Activated T-helper 1 cell treated with anti-CD3 and anti-CD28 coated beads, Interleukin-2, amount 50 U/mL, for 16 hours (primary cell): ENCODE measurements at places on chromosomes 2 and 18.

- DNase-seq = no peak
Observed at GRCh38 chr18:55635439-55635838, 47.4 kb upstream of the TCF4 start.

DNA sequence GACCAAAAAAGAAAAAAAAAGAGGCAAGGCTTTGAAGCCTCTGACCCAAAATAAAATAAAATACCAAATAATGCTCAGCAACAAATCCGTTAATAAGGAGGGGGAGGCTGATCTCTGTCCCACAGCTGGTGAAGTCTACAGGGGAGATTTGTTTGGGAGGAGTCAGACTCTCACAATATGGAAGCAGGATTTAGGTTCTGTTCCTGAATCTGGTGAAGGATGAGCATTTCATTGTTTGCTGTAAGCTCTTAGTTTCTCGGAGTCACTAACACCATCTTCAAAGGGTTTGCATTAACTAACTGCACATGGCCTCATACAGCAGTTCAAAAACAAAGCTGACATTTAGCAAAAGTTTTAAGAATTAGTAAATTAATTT lies 339.4 kb upstream of the TNP1 start:
- no peak for DNase-seq

- no peak for DNase-seq
Observed at GRCh38 chr2:206435742-206436141, 7.6 kb upstream of the ADAM23 start.

DNA sequence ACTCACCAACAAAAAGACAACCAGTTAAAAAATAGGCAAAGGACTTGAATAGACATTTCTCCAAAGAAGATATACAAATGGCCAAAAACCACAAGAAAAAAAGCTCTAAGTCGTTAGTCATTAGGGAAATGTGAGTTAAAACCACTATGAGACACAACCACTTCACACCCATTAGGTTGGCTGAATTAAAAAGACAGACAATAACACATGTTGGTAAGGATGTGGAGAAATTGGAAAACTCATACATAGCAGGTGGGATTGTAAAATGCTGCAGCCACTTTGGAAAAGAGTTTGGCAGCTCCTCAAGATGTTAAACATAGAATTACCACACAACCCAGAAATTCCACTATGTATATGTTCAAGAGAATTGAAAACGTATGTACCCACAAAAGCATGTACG lies 117.6 kb upstream of the SPATS2L start:
- no peak for DNase-seq

DNA sequence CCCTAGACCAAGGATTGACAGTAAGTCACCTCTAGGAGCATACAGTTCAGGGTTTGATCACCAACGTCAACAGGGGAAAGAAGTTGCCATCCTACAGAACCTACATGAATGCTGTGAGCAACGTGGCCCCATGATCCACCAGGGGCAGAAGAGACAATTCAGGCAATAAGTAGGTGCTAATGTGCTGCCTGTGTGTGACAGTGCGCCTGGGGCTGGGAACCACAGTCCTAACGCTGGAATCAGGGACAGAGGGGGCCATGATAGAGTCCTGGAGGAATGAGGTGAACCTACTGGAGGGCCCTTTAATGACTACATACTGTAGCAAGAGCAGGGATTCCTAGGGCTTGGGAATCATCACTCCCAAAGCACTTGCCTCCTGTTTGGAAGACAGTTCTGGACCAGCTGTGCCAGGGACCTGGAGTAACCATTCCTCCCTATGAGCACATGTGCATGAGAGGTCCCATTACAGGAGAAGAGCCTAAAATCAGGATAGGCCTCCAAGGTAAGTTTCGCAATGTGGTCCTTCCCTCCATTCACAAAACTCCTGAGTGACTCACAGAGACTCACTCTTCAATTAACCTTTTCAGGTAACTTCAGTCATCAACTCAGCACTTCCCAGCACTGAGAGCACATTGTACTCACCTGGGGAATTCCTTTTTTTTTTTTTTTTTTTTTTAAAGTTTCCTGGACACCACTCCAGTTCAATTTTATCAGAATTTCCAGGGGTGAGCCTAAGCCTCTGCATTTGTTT lies 214.0 kb downstream of the TMEM163 start:
- no peak for DNase-seq

- peak; percentile 94 for DNase-seq
Observed at GRCh38 chr2:43226558-43226954, at the start of gene ZFP36L2. ZFP36L2 (minus strand) TSS chr2:43226606; CDS start chr2:43226315, 291 bp downstream.

GRCh38 chr2:38716185-38716584 lies 35.0 kb downstream of the SRSF7 start:
- no peak for DNase-seq

GRCh38 chr18:3157086-3157485 lies 62.7 kb downstream of the MYOM1 start:
- DNase-seq = no peak

- no peak for DNase-seq
Observed at GRCh38 chr2:142483653-142484052, 352.8 kb upstream of the LRP1B start.

DNA sequence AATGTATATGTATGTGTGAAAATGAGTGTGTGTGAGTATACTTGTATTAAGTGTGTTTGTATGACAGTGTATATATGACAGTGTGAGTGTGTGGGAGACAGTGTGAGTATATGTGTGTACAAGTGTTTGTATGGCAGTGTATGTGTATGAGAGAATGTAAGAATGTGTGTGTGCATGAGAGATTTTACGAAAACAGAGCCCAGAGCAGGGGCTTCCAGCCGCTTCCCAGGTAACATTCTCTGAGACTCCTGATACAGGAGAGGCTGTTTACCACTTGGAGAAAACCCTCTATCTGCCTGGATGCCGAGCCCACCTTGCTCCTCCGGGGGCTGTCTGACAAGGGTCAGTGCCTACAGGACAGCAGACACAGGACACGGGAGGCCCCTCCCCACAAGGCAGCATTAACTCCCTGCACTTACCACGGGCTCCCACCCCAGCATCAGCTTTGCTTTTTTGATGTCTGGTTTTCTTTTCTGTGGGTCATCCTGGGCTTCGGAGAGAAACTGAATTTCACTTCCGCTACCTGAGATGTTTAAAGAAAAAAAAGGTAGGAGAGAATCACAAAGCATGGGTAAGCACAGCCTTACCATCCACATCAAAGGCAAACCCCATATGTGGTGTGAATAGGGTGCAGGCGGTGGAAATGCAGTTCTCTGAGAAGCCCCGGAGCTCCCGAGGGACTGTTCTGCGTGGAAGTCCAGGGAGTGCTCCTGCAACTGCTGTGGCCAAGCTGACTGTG lies 97.6 kb downstream of the UXS1 start:
- DNase-seq = no peak

- no peak for DNase-seq
Observed at GRCh38 chr2:68653034-68653433, 9.7 kb downstream of the PROKR1 start.

- no peak for DNase-seq
Observed at GRCh38 chr18:12862467-12862866, 21.6 kb downstream of the PTPN2 start.

GRCh38 chr2:132424526-132425121 lies 8.0 kb downstream of the GPR39 start:
- no peak for DNase-seq

DNA sequence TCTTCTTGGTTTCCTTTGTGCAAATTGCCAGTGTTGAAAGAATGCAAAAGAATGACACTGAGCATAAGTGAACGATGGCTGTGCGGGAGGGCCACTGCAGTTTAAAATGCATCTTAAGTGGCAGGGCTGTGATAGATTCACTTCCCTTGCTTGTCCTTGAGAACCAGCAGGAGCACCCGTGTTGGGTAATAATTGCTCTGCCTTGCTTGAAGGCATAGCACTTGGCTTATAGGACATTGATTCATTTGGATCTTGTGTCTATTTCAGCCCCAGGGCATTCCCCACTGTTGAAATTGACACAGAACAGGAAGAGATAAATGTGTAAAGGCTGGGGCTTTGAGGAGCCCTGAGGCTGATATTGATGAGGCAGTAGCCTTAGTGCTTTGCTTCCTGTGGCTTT lies 1003.7 kb upstream of the GYPC start:
- no peak for DNase-seq

- DNase-seq = no peak
Observed at GRCh38 chr2:67399831-67400489, 2.8 kb downstream of the ETAA1 start.

- no peak for DNase-seq
Observed at GRCh38 chr2:211416373-211416772, 860.0 kb downstream of the CPS1 start.

DNA sequence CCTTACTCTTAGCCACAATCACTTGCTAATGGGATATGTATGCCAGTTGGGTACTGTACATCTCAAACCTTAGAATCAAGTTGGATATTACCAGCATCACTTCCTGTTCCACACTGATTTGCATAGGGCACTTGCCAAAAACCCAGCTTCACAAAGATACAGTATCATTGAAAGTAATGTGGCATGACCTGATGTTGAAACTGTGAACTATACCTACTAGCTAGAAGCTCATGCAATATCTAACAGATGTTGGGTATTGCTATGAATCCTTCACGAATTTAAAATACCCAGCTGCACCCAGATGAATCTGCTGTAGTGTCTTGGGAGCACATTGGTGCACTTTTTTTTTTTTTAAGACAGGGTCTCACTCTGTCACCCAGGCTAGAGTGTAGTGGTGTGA lies 6.5 kb upstream of the STAMBP start:
- no peak for DNase-seq

GRCh38 chr2:241852981-241853631 lies 5.6 kb downstream of the PDCD1 start:
- no peak for DNase-seq

GRCh38 chr18:70355620-70356385 lies 67.0 kb downstream of the SOCS6 start:
- no peak for DNase-seq

DNA sequence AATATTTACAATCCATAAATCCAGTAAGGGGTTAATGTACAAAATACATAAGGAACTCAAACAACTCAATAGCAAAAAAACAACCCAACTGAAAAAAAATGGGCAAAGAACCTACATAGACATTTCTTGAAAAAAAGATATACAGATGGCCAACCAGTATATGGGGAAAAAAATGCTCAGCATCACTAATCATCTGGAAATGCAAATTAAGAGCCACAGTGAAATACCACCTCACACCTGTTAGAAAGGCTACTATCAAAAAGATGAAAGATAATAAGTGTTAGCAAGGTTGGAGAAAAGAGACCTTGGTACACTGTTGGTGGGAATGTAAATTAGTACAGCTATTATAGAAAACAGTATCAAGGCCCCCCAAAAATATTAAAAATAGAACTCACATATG lies 14.6 kb downstream of the AP1S3 start:
- DNase-seq = no peak

GRCh38 chr2:98913916-98914712 lies 21.9 kb downstream of the CRACDL start:
- DNase-seq = no peak

- no peak for DNase-seq
Observed at GRCh38 chr2:207807516-207807915, 37.8 kb upstream of the FZD5 start.

- no peak for DNase-seq
Observed at GRCh38 chr18:48541026-48541746, 2.4 kb downstream of the CTIF start.

- no peak for DNase-seq
Observed at GRCh38 chr2:84194949-84195644, 264.0 kb downstream of the SUCLG1 start.

GRCh38 chr18:24735624-24736231 lies 275.3 kb downstream of the HRH4 start:
- no peak for DNase-seq

- DNase-seq = no peak
Observed at GRCh38 chr2:144615866-144616565, 96.1 kb upstream of the ZEB2 start.

DNA sequence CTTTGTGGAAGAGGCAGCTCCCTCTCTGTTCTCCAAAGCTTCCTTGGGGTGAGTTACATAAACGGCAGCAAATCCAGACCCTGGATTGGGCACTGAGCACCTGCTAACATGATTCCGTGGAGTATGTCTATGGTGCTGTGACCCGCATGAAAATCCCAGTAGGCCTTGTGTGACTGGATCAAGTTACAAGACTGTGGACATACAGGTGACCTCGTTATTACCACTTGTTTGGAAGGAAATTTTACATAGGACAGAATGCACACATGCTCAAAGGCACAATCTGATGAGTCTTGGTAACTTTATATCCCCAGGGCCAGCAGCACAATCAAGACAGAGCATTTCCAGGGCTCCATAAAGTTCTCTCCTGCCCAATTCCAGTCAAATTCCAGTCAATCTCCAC lies 120.2 kb upstream of the OTOS start:
- no peak for DNase-seq

GRCh38 chr2:202636213-202636513 lies 1.4 kb downstream of the FAM117B start:
- DNase-seq = no peak

GRCh38 chr2:113769555-113769954 lies 13.1 kb upstream of the SLC35F5 start:
- DNase-seq = no peak

GRCh38 chr18:6488956-6489355 lies 74.2 kb upstream of the L3MBTL4 start:
- no peak for DNase-seq

- no peak for DNase-seq
Observed at GRCh38 chr18:57230861-57231585, 84.1 kb downstream of the BOD1L2 start.

GRCh38 chr2:96601382-96602292 lies 36.5 kb downstream of the KANSL3 start:
- no peak for DNase-seq

GRCh38 chr18:61569176-61569892 lies 236.1 kb downstream of the CDH20 start:
- DNase-seq = no peak

DNA sequence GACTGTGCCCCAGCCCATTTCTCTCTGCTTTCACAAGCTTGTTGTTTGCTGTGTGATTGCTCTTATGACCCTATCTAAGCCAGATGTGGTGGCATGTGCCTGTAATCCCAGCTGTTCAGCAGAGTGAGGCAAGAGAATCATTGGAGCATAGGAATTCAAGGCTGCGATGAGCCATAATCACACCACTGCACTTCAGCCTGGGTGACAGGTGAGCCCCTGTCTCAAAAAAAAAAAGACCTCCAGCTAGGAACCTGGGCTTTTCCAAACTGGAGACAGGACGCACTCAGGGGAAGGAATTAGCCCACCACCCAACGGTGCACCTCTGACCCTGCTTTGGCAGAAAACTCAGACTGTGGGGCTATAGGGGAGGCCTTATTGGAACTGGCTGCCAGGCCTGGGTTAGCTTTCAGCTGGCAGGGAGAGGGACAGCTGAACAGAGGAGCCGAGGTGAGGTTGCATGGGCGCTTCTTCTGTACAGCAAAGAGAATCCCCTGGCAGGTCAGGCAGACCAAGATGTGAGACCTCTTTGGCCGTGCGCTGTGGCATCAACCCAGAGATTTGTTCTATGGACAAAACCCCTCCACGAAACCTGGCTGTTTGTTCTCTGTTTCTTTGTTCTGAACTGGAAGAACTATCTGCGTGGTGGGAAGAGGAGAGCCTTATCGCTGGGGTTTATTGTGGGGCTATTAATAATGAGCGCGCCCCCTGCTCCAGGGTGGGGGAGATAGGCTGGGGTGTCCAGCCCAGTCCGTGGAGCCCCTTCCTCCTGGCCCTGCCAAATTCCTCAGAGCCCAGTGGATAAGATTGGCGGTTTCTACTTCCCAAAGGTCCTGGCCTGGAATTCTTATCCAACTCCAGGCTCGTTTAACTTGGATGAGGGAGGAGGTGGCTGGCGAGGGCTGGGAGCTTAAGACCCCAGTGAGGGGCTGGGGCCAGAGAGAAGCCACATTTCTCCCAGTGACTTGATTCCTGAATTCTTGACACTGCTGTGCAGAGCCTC lies 38.8 kb upstream of the SMAD7 start:
- DNase-seq = no peak

GRCh38 chr18:45792506-45793263 lies 32.8 kb upstream of the SIGLEC15 start:
- DNase-seq = no peak
